ENCODE measurements at places on chromosomes 13 and 19. TPM values are rescaled to one million over a fixed set of nuclear protein-coding genes. Genes with fewer than 3 reads are reported as not detected.

Gene UBE2L5
- not detected for total RNA-seq

Gene HCST
- 0.47 TPM for total RNA-seq

Gene FUT2
- not detected for total RNA-seq

Gene BORCS8
- total RNA-seq: 17.1 TPM

Gene NRTN
- not detected for total RNA-seq

Gene PIK3R2
- total RNA-seq: 2.5 TPM

Gene ZNF829
- total RNA-seq: 1.8 TPM

Gene WDR62
- 2.4 TPM for total RNA-seq

Gene CEBPA
- total RNA-seq: 0.18 TPM

Gene KXD1
- total RNA-seq: 52.0 TPM

Gene PCSK4
- 1.0 TPM for total RNA-seq

Gene GIPR
- 0.09 TPM for total RNA-seq

Gene NLRP12
- total RNA-seq: 1.3 TPM

Gene ZNF491
- 2.4 TPM for total RNA-seq

Gene OR10H1
- total RNA-seq: not detected

Gene TCF3
- 115 TPM for total RNA-seq

Gene ZNF480
- 5.1 TPM for total RNA-seq

Data from endothelial cell of coronary artery (primary cell).